ENCODE measurements at places on chromosomes 2 and 18.

GRCh38 chr2:196224756-196225155 lies 53.4 kb upstream of the STK17B start:
- no peak for DNase-seq

- DNase-seq, result peak; percentile 1
These were observed 595.0 kb downstream of the STK39 start for GRCh38 chr2:167652401-167652800.

DNA sequence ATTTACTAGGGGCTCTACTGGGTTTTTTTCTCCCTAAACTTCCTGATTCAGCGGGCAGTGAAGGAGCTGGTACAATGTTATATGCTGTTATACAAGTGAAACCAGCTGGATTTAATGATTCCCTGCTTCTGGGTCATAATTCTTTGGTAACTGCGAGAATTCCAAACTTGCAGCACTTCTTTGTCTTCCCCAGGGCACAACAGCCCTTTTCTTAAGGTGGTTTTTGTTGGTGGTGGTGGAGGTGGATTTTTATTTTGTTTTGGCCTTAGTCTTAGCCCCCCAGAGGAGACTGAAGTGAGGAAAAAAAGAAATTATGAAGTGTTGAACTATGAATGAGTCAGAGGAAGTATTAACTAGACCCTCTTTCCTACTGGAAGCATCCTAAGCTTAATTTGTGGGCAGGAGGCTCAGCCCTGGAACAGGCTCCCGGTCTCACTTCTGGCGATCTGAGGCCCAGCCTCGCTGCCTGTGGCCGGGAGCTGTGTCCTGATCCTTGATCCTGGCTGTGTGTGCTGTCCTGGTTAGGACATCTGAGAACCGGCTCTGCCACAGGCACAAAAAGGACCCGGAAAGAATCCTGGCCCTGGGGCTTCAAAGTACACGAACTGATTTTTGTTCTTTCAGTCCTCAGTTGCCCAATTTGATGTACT lies 141.9 kb downstream of the LYPD6B start:
- DNase-seq, result peak; percentile 27

DNA sequence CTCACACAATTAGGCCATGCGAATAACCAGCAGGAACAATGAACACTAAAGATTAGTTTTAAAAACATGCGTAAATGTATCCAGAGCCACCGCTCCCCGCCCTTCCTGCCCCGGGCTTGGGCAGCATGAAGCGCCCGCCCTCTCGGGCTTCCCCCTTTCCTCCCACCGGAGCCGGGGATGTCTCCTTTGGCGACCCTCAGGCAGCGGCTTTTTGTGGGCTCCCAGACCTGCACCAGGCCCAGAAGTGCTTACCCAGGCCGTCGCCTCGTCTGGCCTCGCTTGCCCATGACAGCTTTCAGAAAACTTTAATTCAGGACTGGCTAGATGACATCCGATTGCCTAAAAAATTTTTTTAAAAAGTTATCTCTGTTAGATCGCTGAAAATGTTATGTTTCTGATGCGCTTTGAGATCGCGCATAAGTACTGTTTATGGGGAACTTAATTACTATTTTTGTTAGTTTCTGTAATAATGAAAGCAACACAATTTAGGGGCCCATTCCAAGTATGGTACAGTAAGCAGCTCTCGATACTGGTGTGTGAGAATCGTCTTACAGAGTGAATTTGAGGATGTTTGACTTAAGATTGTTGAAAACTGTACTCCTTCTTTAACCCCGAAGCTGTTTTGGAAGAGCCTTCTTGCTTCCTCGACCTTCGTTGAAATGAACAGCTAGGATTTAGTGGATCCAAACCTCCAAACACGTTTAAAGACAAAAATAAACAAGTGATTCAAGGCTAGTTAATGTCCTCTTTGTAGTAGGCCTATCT lies 1.1 kb downstream of the MAP3K20 start:
- peak; percentile 55 for DNase-seq

DNA sequence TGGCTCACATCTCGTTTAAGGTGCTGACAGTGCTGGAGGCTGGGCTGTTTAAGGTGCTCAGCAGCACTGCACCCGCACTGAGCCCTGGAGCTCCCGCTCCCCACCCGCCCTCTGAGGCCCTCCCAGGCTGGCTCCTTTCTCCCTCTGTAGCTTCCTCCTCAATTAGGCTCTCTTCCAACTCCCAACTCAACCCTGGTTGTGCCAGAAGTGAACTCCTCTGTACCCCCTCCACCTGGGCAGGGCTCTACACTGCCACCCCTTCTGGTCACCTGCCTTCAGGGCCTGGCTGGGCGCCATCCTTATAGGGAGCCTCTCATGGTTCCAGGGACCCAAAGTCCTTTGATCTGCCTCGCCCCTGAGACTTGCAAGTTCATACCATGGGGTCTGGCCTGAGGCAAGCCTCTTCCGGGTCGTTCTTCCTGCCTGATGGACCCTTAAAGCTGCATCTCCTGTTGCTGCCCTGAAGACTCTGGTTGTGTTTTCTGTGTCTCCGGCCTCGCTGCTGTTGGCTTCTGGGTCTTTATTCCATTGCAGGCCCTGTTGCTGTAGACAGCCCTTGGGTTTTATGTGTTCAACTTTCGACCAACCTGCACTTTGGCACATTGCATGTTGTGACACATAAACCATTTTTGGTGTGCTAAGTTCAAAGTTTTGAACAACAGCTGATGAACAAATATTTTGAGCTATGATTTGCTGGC lies 199.6 kb downstream of the LDLRAD4 start:
- DNase-seq, result no peak
